Endothelial cell (in vitro differentiated cells): ENCODE measurements at places on chromosomes 5 and 9. TPM values are rescaled to one million over a fixed set of nuclear protein-coding genes. Genes with fewer than 3 reads are reported as not detected.

GRCh38 chr5:178241688-178242231, 9.2 kb upstream of the PHYKPL start:
- no peak for DNase-seq

GRCh38 chr5:122639864-122640263, 135.0 kb upstream of the SNX2 start:
- DNase-seq = no peak

- no peak for DNase-seq
Measured at GRCh38 chr5:38978036-38978435, 96.2 kb downstream of the RICTOR start.

The ANKRD55 gene
- total RNA-seq = not detected

The SEMA6A gene
- total RNA-seq = 180 TPM

DNA sequence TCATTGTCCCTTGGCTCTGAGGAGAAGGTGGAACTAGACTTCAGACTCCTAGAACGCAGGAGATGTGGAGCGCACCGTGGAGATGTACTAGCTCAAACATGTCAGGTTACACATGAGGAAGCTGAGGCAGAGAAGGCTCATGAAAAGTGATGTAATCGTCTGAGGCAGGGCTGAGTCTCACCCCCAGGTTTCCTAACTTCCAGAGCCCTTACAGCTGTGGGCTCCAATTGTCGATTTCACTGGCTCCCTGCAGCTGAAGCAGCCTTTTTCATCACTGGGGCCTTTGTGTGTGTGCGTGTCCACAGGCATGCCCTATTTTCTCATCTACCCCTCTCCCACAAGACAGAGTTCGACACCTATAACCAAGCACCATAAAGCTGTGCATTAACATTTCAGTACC, 370.6 kb downstream of the NTRK2 start:
- DNase-seq = no peak

GRCh38 chr5:125372694-125373631, 626.5 kb upstream of the ZNF608 start:
- peak; percentile 16 for DNase-seq

The CTXN3 gene
- 5.4 TPM for total RNA-seq

The CATSPER3 gene
- total RNA-seq = 0.33 TPM

DNA sequence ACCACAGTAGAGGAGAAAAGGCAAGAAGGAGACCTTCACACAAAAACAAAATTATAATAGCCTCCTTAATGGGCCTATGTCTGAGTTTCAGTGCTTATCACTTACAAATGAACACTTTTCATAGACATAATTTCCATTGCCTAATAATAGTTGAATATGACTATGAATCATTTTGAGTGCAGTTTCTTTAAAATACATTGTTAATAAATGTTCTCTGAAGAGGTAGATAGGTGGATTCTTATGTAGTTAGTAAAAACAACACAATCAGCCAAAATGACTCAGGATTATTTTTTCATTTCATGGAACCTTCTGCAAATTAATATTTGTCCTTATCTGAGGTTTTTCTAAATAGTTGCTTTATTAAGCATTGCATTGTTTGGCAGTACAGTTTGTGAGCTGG, 45.6 kb downstream of the DAPK1 start:
- no peak for DNase-seq

The TMEM215 gene
- 0.18 TPM for total RNA-seq

DNA sequence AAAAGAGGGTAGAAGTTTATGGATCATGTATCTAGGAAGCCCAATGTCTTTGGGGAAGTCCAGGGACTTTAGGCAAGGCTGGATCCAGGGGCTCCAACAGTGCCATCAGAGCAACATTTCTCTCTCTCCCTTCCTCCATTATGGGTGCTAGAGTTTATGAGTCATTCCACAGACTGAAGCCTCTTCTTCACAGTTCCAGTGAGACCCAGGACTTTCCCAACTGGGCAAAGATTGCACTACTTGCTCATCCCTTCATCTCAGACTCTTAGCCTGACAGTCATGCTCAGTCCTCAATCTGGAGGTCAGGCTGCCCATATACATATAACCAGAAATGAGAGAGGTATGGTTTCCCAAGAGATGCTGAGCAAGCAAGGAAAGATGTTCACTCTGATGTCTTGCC, 110.7 kb downstream of the FEM1C start:
- DNase-seq = no peak

DNA sequence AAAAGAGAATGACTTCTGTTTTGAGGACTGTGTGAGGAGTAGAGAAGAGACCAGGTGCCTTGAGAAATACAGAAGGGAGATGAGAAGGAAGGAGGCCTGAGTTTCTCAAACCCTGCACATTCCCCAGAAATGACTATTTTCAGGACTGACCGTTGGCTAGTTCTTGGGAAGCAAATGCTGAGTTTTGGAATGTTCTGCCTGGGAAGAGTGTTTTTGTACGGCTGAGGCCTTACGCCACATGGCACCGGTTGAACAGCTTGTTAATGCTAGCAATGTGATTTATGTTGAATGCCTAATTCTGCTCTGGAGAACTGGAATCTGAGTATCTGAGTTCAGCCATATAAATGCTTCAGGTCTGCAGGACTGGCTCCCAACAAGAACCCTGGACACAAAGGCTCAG, 152.7 kb upstream of the ADAMTS16 start:
- DNase-seq = no peak

GRCh38 chr9:27537027-27537435, 7.4 kb upstream of the MOB3B start:
- no peak for DNase-seq

DNA sequence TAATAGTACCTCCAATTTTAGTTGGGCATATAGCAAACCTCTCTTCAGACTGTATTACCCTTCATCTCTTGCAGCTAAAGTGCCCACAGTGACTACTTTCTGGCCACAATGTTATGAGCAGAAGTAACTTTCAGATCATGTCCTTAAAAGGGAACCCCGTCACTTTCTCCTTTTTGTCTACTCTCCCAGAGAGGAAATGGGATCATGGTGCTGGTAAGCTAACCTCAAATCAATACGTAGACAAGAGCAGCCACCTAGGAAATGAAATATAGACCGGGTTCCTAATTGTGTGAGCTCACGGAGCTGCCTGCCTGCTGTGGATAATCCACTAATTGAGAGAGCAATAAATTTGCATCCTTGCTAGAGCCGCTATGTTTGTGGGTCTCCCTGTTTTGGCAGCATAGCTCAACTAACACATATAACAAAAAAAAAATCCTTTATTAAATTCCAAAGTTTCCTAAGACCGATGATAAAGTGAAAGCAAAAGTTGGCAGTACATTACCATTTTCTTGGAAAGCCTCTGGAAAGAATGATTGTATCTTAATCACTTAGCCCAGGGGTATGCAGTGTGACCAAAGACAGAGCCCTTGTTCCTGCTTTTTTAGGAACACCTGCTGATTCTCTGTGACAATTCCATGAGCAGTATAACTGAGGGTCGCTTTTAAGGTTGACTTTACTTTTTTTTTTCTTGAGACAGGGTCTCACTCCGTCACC, 5.6 kb upstream of the IL7R start:
- DNase-seq = no peak

- no peak for DNase-seq
Measured at GRCh38 chr5:179768326-179769085, 25.3 kb upstream of the LTC4S start.

- no peak for DNase-seq
Measured at GRCh38 chr5:31021181-31021624, 172.3 kb upstream of the CDH6 start.

DNA sequence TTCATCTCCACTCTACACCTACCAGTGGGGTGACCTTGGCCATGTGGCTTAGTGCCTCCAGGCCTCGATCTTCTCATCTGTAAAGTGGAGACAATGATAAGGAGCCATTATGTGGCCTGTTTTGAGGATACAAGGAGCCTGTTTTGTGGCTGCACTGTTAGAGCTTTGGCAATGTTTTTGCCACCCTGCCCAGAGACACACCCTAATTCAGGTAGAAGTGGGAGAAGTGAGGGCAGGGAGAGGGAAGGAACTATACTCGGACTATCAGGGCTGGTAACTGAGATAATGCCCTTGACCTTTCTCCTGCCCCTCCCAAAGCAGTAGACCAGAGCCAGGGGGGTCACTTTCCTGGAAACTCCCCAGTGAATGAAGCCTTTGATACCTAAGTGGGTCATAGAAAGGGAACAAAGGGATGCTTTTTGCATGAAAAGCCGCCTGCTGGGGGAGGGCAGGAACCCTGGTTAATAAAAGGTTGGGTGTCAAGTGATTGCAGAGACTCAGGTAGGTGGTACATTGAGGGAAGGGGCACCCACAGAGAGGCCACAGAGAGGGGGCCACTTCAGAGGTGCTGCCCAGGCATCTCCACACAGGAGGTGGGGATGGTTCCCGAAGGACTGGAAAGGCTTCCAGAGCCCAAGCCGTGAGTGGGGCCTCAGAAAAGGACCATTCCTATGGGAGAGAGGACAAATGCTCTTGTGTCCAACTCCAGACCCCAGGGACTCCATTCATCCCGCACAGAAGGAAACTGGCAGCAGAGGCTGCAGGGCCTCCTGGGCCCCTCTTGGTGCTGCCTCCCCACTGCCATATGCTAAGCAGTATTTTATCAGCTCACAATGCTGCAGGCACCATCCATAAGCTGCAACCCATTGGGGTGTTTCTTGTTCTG, 42.3 kb upstream of the VDAC1 start:
- DNase-seq = no peak
